ENCODE measurements at places on chromosomes 4 and X. TPM values are rescaled to one million over a fixed set of nuclear protein-coding genes. Genes with fewer than 3 reads are reported as not detected.

Gene FAM156A
- polyA plus RNA-seq: 27.6 TPM

Gene PLP1
- 1.9 TPM for polyA plus RNA-seq

Gene LRAT
- not detected for polyA plus RNA-seq

- no peak for DNase-seq
Measured at GRCh38 chrX:154398668-154399526, 720 bp downstream of the RPL10 start.
